ENCODE measurements at places on chromosomes 4 and X.

DNA sequence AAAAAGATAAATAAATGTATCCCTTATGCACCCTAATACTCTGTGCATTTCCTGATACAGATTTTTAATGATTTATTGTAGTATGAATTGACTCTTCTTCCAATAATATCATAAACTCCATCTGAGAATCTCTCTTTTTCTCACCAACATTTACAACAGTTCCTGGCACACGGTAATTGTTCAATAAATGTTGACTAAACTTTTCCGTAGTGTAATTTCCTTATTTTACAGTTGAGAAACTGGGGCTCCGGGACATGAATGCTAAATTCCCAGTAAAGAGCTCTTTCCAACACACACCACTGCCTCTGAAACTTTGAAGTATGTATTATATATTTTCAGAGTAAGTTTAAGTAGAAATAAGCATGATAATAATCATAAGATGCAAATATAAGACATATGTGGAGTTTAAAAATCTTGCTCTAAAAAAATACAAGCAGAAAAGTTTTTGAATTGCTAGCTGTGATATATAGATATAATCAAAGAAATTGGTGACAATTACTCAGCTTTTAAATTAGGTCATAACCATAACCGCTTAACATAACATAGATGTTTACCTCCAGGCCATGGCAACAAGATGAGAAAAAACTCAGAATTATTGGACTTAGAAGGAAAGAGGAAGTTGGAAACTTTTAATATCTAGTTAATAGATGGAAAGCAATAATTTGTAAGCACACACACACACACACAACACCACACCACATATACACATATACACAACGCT lies 28.2 kb upstream of the ANTXR2 start:
- no peak for DNase-seq

DNA sequence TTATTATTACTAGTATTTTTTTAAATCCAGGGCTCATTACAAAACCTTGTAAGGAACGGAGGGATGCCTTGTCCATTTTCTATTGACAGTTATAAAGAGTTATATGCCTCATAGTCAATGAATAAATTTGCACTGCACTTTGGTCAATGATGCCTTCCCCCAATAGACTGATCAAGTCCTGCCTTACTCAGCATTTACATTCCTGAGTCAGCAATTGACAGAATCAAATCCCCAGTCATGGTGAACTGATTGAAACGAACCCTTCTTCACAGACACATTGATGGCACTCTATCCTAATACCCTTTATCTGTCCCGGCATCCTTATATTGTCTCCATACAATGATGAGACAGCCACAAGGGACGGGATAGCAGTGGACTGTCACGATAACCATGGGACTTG lies 213.2 kb downstream of the NLGN4X start:
- DNase-seq, result no peak

GRCh38 chr4:5969336-5969735 lies 48.9 kb downstream of the C4orf50 start:
- DNase-seq, result no peak

DNA sequence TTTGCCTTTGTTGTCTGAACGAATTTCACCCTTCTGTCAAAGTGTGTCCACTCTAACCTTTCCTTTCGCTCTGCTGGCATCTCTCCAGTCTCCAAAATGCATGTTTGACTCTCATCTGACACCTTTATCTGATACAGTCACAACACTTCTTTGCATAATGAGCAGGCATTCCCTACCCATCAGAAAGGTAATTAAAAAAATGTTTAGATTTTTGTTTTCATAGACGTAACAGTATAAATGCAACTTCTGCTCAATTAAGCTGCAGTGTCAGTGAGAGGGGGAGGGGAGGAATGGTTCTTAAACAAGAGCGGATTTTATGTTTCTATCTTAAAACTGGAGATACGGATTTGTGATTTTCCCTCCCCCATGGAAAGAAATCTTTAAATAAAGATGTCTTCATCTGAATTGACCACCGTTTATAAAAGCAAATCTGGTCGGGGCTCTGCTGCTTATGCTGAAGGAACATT lies 70.2 kb downstream of the CXXC4 start:
- DNase-seq, result no peak

DNA sequence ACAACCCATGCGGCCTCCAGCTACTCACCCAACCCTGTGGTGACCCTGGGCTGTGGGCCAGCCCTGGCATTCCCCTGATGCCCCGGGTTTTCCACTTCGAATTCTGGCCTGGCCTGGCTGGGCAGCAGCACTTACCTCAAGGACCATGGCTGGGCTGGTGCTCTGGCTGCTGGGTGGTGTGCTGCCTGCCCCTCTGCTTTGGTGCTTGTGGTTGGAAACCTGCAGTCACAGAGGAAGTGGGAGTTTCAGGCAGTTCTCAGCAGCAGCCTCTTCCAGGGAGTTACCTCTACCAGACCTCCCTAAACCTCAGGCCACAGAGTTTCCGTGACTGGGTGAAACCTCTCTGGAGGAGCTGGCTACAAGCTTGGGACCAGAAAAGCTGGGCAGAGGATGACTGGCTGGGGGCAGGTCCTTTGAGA lies at the start of gene CXCR3:
Gene CXCR3, minus strand, starts transcription at position 209 of the 419 bp plus-strand sequence. Its CDS starts 62 bp downstream, at position 147.
- peak; percentile 53 for DNase-seq
